ENCODE measurements at places on chromosomes 3 and 15. TPM values are rescaled to one million over a fixed set of nuclear protein-coding genes. Genes with fewer than 3 reads are reported as not detected.

Gene EEF1AKMT4
- not detected for total RNA-seq

Gene XYLB
- 0.59 TPM for total RNA-seq

DNA sequence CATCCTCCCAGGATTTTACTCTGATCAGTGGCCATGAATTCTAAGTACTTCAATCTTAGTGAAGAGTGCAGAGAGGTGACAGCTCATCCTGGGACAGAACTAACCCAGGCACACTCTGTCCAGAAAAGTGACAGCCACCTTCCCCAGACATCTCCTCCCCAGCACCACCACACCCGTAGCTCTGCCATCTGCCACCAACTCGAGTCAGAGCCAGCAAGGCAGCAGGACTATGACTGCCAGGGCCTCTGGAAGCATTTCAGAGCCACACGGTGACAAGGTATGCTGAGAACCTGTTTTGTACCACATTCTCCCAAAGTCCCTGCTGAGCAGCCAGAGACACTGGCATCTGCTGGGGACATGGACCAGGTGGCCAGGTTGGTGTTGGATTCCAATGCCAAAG lies 71.0 kb downstream of the NTRK3 start:
- no peak for DNase-seq

DNA sequence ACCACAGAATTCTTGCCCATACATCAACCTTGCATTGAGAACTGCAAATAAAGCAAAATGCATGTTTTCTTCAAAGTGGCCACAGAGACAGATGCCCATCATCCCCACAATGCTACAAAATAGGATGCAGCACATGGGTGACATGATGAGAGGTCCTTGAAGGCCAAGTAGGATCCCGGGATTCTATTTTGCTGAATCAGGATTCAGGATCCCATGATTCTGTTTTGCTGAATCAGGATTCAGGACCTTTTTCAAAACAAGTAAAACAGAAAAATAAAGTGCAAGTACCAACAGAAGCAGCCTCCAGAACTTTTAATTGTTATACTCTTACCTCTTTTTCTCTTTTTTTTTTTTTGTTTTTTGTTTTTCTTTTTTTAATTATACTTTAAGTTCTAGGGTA lies 242.1 kb upstream of the NR2E3 start:
- no peak for DNase-seq

DNA sequence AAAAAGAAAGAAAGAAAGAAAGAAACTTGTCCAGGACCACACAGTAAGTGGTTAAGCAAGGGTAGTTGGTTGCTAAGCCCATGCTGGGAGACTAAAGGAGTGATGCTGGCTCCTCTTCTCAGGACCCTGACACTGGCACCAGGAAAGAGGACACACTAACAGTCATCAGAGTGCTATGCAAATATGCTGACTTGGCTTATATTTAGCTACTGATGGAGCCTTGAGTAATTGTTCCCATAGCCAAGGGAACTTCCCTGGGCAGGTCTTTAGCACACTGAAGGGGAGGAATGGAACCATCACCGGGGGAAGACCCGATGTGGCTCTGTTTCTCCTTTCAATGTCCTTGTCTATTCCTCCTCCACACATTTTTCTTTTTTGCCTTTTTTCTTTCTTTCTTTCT lies 6.2 kb downstream of the TMEM40 start:
- DNase-seq = no peak
